Motor neuron (in vitro differentiated cells): ENCODE measurements at places on chromosomes 6 and 20.

DNA sequence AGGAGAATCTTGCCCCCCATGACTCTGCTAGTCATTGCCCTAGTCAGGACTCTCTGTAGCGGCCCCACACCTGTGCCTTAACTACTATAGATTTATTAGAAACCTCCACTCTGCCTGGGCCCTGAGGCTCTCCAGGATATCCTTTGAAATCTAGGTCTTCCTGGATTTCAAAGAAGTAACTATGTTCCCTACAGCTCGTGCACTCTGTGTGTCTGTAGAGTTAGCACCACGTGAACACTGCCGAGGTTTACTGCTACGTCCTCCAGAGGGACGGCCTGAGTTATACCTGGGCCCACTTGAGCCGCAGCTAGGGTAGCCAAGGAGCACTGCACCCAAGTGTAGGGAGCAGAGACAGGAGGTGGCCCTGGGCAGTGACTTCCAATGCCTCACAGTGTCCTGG, 19.8 kb downstream of the GLP1R start:
- no peak for ATAC-seq

DNA sequence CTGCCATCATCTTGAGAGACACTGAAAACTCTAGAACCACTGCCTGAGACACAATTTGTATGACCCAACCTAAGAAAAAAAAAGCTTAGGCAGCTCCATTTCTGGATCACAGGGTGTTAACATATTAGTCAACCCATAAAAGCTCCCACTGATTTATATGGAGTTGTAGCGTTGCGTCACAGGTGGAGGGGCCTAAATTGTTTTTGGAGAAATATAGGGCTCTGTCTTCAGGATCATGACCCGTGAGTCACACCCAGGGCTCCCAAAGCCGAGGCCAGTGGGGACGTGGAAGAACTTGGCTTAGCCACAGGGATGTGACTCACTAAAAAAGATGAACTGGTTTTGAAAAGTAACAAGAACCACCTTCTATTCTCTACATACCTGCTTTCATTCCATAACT, 116.5 kb upstream of the BMP2 start:
- ATAC-seq: no peak

- peak; percentile 57 for ATAC-seq
These were observed 153.3 kb downstream of the PKHD1 start for GRCh38 chr6:51934098-51934497.

DNA sequence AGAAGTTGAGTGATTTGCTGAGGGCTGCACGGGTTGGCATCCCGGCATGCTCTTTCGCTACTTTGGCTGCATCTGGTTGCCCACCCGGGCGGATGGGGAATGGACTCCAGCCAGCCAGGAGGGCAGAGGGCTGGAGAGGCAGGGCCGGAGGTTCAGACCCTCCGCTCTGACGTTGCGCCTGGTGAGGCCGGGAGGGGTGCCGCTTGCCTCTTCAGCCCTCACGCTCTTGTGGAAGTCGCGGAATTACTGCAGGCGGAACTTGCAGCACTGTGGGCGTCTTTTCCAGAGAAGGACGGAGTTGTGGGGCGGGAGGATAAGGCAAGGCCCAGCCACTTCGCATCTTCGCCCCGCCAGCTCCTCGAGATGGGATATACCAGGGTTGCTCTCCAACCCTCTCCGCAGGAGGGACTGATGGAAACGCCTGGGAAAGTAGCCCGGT, 656 bp downstream of the RTEL1 start:
- peak; percentile 34 for ATAC-seq

- ATAC-seq: no peak
These were observed 51.5 kb downstream of the HBS1L start for GRCh38 chr6:135002974-135003703.

DNA sequence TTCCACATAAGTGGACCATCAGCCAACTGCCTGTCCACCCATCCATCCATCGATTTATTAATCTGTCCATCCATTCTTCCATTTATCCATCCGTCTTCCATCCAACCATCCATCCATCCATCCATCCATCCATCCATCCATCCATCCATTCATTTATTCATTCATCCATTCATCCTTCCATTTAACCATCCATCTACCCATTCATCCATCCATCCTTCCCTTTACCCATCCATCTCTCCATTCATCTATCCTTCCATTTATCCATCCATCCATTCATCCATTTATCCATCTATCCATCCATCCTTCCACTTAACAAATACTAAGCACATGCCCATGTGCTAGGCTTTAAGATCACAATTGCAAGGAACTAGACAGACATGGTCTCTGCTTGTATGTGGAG, 6.8 kb downstream of the SAMD5 start:
- ATAC-seq: no peak

- no peak for ATAC-seq
These were observed 92.3 kb downstream of the NFATC2 start for GRCh38 chr20:51450221-51450712.

DNA sequence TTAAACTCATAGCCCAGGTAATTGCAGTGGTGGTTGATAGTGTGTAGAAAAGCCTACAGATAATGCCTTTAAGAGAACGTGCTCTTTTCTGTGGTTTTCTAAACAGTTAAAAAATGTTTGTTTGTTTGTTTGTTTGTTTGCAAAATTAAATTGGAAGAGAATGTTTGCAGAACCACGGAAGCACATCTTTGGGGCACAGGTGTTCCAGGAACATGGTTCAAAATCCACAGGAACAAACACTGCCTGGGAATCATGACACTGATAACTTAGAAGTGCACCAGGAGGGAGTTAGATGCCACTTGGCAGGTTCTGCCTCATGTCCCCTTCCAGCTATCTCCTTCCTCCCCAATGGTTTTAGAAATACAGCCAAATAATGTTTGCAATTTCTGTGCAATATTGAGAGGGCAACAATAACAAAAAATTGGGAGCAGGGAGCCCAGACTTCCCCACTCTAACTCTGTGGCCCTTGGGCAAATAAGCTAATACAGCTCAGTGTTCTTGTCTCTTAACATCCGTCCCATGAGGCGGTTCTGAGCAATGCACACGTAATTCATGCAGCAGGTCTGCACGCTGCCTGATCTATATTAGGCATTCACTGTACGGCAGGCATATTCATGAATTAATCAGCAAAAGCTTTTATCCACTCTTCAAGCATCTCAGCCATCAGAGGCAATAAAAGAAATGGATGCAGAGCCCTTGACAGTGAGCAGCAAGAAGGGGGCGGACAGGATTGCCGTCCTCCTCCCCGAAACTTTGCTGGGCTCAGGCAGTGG, 274.3 kb upstream of the FOXQ1 start:
- ATAC-seq: no peak

GRCh38 chr20:40431611-40432010, 257.4 kb downstream of the MAFB start:
- ATAC-seq: no peak

DNA sequence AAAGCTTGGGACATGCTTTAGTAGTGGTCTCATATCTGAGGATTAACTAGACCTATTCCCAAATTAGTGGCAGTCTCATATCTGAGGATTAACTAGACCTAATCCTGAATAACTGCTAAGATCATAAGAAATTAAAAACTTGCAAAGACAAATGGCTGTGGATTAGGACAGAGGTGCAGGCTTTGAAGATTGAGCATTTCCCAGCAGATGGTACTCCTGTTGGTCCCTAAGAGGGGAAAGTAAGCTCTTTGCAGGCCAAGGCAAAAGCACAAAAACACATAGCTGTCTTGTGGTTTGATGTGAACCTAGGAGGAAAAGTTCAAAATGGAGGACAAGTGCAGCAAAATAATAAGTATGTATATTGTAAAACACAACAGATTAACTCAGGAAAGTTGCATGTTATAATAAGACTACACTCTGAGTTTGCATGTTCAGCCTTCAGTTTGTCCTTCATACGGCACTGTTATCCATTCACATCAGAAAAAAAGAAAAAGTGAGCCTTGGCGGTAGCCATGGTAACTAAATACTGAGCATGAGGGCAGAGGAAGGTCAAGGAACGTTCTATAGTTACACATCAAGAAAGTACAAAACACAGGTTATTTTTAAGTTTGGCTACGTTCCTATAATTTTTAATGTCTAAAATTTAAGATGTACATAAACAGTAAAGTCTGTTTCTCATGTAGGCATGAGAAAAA, 62.8 kb downstream of the FILIP1 start:
- ATAC-seq: peak; percentile 79

- ATAC-seq: peak; percentile 85
These were observed 12.1 kb upstream of the OCSTAMP start for GRCh38 chr20:46562373-46563169.

DNA sequence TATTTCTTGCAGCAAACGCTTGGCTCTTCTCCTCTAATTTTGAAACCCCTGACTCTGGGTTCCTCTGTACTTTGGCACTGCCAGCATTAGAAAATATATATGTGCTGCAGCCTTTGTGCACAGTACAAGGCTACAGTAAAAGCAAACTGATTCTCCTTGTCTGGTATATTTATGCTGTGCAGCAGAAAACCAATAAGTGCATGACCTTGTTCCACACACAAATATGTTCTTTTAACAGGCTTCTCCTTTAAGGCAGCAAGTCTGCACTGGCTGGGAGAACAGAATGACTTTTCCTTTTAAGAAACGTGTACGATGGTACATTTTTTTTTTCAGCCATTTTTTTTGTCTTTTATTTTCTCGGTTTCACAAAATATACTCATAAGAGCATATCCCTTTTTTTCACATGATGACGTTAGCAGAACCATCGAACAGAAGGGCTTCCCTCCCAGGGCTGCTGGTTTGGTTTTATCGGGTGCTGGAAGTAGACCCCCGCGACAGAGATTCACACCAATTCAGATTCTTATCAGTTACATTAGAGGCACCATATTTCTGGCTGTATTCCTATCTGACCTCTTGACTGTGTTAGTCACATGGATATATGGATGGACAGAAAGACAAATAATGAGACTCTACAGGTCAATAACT, 129.9 kb upstream of the ARID1B start:
- no peak for ATAC-seq

GRCh38 chr6:44622956-44623355, 235.4 kb downstream of the CDC5L start:
- ATAC-seq: no peak
